ENCODE measurements at places on chromosomes 4 and X. TPM values are rescaled to one million over a fixed set of nuclear protein-coding genes. Genes with fewer than 3 reads are reported as not detected.

- H3K4me3 ChIP-seq = no peak overlapping the region
- H3K4me1 ChIP-seq = peaks cover 3% of the 10 kb centered on the region
- no peaks in the 10 kb centered on the region for H3K36me3 ChIP-seq
- no peak for DNase-seq
These were observed 108.4 kb upstream of the AFAP1 start for GRCh38 chr4:8047837-8048678.

- peaks cover 27% of the 10 kb centered on the region for H3K36me3 ChIP-seq
- H3K4me3 ChIP-seq = no peak overlapping the region
- no peaks in the 10 kb centered on the region for H3K27me3 ChIP-seq
- peaks cover 12% of the 10 kb centered on the region for H3K4me1 ChIP-seq
These were observed 6.9 kb downstream of the UBA1 start for GRCh38 chrX:47200385-47201150.

GRCh38 chr4:82320351-82320750, 53.4 kb downstream of the HNRNPD start:
- H3K27me3 ChIP-seq = no peaks in the 10 kb centered on the region
- H3K36me3 ChIP-seq = no peaks in the 10 kb centered on the region
- H3K27ac ChIP-seq = no peak overlapping the region
- DNase-seq = no peak

QDPR gene
- total RNA-seq = 11.8 TPM

DNA sequence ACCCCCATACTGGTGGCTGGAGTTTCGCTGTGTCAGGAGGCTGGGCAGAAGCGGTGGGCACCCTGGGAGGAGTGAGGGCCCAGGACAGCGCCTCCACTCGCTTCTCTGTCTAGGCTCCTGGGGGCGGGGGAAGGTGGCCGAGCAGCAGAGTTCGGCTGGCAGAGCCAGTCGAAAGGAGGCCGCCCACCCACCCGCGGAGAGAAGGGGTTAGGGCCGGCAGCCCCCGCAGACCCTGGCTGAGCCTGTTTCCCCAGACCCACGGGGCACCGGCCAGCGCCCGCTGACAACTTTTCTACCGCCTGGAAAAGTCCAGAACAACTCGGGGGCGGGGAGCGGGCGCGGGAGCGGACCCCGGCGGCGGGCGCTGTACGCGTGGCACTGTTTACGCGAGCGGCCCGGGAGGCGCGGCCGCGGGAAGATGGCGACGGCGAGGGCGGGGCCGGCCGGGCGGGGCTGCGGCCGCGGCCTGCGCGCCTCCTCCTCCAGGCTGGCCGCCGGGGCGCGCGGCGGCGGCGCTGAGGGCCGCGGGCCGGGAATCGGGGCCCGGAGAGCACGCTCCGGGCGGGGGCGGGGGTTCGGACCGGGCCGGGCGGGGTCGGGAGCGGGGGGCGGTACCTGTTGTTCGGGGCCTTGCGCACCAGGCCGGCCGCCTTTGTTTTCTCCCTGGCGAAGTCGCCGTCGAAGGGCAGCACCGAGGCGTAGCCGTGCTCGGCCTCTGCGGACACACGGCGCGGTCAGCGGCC, 628 bp downstream of the MXD4 start:
- H3K36me3 ChIP-seq = peaks cover 28% of the 10 kb centered on the region
- no peaks in the 10 kb centered on the region for H3K27me3 ChIP-seq
- peak; percentile 66 for DNase-seq
- peak overlapping the region; percentile 52 for H3K4me3 ChIP-seq

NEIL3 gene
- total RNA-seq = 0.37 TPM

GRCh38 chr4:90883519-90883918, 756.3 kb downstream of the CCSER1 start:
- H3K36me3 ChIP-seq = no peaks in the 10 kb centered on the region
- no peaks in the 10 kb centered on the region for H3K4me1 ChIP-seq
- no peaks in the 10 kb centered on the region for H3K27me3 ChIP-seq
- no peak overlapping the region for H3K4me3 ChIP-seq

FGF13 gene
- not detected for total RNA-seq

GRCh38 chrX:12958059-12958458, 16.9 kb upstream of the TMSB4X start:
- H3K27ac ChIP-seq = peak overlapping the region; percentile 83
- H3K27me3 ChIP-seq = no peaks in the 10 kb centered on the region
- H3K36me3 ChIP-seq = no peaks in the 10 kb centered on the region

RHOH gene
- 370 TPM for total RNA-seq

Measured in naive thymus-derived CD4-positive, alpha-beta T cell (primary cell).